ENCODE measurements at places on chromosomes 7 and 10. TPM values are rescaled to one million over a fixed set of nuclear protein-coding genes. Genes with fewer than 3 reads are reported as not detected.

Gene HECW1
- 15.8 TPM for polyA plus RNA-seq

Gene CPA2
- 0.21 TPM for polyA plus RNA-seq

Gene MBL2
- polyA plus RNA-seq = not detected

Gene SFRP4
- 26.8 TPM for polyA plus RNA-seq

Gene ANKRD1
- polyA plus RNA-seq = 0.47 TPM

Gene DRGX
- polyA plus RNA-seq = 67.8 TPM

Gene SDHAF3
- polyA plus RNA-seq = 24.3 TPM

Gene SPDYE18
- polyA plus RNA-seq = 1.5 TPM

Gene SUFU
- 27.0 TPM for polyA plus RNA-seq

Gene SPDYE11
- polyA plus RNA-seq = 0.36 TPM

Gene FBXO24
- 0.95 TPM for polyA plus RNA-seq

Gene PODXL
- polyA plus RNA-seq = 51.1 TPM

Gene CCL24
- not detected for polyA plus RNA-seq

Gene ANLN
- polyA plus RNA-seq = 12.5 TPM

GRCh38 chr7:37045681-37046179 is 321.4 kb upstream of the AOAH start:
- DNase-seq = no peak

- peak; percentile 83 for DNase-seq
Observed at GRCh38 chr7:88759230-88760135, at the start of gene ZNF804B. Gene ZNF804B, plus strand, starts transcription at chr7:88759700. Its CDS starts 277 bp downstream, at chr7:88759977.

DNA sequence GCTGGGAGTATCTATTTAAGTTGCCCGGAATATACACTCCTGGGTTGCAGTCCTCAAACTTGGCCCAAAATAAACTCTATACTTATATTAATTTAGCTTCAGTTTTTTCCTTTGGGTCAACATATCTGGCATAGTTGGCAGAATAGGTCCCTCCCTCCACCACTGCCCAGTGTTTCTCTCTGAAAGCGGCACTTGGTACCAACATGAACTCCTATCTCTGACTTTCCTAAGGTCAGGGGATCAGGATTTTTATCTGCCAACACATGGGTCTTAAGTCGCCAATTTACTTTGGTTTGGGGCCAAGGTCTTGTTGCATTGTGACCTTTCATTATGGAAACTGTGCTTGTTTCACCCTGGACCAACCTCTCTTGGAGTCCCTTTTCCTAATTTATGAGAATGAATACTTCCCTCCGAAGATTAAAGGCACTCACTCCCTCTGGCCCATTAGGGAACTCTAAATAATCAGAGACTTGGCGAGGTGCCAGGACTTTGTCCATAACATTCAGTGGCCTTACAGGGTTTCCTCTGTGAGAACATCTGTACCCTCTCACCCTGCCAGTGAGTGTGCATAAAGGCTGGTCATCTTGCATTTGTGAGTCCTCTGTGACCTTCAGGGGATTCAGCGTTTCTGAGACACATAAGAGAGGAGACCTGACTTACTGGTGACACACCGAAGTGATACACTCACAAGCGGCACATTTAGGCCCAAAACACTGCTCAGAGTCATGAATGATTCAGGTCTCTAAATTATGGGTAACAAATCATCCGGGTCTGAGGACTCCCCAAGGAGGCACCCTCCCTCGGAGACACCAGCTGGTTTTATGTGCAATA is 19.7 kb upstream of the FKBP9 start:
- DNase-seq = peak; percentile 49

DNA sequence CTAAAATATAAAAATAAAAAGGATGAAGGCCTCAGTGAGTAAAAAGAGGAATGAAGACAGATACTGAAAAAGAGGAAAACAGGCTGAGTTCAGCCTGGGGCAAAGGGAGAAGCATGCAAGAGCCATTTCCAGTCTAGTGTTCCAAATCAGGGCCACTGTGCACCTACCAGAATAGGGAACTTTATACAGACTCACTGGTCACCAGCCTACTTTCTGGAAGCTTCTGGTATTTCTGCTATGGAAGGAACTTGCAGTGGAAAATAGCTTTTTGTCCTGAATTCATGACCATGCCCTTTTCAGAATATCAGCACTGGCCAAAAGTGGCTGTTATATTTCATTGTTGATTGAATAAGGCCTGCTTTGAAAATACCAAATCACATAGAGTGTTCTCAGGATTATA is 28.8 kb downstream of the ABRAXAS2 start:
- no peak for DNase-seq

GRCh38 chr10:818010-818409 is 113.5 kb downstream of the LARP4B start:
- DNase-seq = no peak

GRCh38 chr7:104861729-104862390 is 152.1 kb upstream of the KMT2E start:
- DNase-seq = no peak

DNA sequence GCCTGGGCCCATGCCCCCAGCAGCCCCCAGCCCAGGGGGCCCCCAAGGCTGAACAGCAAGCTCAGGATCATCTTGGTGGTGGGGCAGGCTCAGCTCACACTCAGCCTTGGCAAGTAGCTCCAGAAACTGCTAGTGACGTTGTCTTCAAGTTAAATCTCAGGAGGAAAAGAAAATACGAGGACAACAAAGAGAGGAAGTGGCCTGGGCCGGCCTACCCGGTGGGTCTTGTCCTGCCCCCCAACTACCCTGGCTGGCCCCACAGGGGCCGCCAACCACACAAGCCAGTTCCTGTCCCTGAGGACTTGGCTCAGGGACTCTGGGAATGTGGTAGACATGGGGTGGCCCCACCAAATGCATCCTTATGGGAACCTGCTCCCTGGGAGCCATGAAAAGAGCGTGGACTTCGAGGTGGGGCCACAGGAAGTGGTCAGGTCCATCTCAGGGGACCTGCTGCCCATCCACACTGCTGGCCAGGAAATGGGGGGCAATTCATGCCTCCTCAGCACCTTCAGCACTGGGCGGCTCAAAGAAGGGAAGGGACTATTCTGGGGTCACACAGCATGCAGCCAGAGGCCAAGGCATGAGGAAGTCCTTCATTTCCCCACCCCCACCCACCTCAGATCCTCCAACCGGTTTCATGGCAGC is at the start of gene MMRN2:
Gene MMRN2 (minus strand): TSS at position 145 of the 645 bp plus-strand sequence. CDS start 74 bp downstream, at position 71.
- DNase-seq = no peak

- no peak for DNase-seq
Observed at GRCh38 chr10:100508266-100508665, 11.4 kb downstream of the SEC31B start.

GRCh38 chr10:64379898-64380297 is 858.7 kb downstream of the REEP3 start:
- no peak for DNase-seq

DNA sequence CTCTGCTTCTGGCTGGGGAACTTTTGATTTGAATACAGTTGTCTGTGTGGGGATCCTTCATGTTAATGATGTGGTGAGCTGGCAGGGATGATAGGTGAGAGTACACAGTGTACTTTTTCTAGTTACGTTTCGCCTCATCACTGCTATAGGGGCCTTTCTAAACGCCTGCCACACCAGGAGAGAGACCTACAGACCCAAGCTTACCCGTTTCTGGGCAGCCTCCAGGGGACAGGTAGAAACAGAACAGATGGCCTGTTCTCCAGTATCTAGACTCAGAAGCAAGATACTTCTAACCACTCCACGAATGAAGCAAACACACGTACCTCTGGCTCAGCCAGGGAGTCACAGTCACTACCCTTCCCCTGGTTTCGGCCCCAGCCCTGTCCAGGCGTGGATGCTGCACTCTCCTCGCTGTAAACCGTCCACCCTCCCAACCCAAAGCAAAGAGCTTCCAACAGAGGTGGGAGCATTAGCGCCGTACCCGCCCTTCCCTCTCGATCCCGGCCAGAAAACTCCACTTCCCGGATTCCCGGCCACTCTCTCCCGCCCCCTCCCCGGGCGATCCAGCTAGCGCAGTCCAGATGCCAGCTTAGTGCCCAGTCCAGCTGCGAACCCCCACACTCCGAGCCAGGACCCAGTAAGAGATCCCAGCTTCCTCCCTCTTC is 1.2 kb downstream of the CCDC6 start:
- DNase-seq = no peak

- no peak for DNase-seq
Observed at GRCh38 chr7:101767544-101767943, 49.9 kb upstream of the CUX1 start.

GRCh38 chr7:121266307-121266894 is 62.4 kb upstream of the WNT16 start:
- DNase-seq = no peak

GRCh38 chr10:98374217-98374985 is 40.6 kb downstream of the PYROXD2 start:
- DNase-seq = no peak

- DNase-seq = no peak
Observed at GRCh38 chr10:106625751-106626150, 538.8 kb downstream of the SORCS1 start.

GRCh38 chr7:77933394-77933793 is 134.8 kb downstream of the PHTF2 start:
- DNase-seq = no peak

- no peak for DNase-seq
Observed at GRCh38 chr10:117983961-117984360, 62.8 kb downstream of the RAB11FIP2 start.

DNA sequence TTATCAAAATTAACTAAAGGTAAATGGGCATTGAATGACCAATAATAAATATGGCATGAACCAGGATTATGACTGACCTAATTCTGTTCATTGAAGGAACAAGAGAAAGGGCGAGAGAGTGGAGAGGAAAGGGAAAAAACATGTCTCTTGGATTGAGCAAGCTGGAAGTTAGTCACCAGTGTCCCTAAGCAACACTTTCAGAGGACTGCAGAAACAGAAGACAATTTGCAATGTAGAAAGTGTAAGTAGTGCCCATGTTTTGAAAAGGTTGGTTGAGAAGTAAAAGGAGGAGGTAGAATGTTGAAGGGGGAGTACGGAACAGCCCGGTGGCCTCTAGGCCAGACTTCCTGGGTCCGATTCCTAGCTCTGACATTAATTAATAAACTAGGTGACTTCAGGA is 94.6 kb downstream of the FAS start:
- no peak for DNase-seq

- DNase-seq = no peak
Observed at GRCh38 chr10:131559450-131559911, 248.0 kb upstream of the TCERG1L start.

GRCh38 chr7:105261689-105262088 is 127.0 kb downstream of the SRPK2 start:
- no peak for DNase-seq

GRCh38 chr10:12025591-12025990 is 17.0 kb downstream of the UPF2 start:
- no peak for DNase-seq

DNA sequence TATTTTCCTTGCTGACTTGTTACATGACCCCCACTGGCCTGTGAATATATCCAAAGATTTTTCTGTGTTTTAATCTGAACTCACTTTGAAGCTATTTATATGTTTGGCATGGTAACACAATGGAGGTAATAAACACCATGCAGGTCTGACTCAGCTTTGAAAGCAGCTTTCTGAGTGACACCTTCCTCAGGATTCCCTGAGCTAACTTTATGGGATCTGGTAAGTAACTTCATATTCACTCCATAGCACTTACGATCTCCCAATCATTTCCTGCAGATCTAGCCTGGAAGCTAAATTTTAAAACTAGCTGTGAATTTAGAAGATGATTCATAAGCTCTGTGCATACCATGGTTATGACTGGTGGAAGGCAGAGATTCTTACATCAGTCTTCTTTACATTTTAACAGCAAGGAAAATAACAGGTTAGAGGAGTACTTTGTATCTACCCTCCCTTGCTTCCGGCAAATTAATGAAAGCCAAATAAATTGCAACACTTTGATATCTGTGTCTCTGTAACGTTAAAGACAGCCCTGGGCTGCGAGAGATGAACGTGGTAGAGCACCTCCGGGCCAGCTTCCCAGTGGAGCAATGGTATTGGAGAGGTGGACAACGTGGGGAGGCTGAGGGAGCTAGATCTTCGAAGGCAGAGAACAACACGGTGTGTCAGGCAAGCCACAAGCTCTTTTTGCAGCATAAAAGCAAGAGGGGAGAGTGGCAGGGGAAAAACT is 170.2 kb upstream of the KLF14 start:
- no peak for DNase-seq

- DNase-seq = no peak
Observed at GRCh38 chr7:134847851-134848588, 68.6 kb downstream of the CALD1 start.

DNA sequence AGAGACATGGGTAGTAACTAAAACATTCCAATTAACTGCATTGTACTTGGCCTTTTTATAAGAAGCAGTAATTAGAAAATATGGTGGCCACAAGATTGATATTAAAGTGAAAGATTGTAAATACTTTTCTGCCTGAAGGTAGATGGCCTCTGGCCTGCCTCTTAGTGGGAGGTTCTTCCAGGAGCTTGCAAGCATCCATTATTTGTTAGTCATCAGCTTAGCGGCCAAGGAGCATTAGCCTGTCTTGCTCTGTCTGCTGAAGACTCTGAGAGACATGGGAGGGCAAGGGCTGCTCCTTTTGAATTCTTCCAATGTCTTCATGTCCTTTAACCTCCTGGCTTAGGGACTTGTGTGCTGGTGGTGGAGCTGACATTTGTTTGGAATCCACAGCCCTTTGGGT is 80.4 kb downstream of the TCF7L2 start:
- DNase-seq = no peak

- DNase-seq = no peak
Observed at GRCh38 chr7:90538405-90538804, 57.7 kb upstream of the CDK14 start.

Measured in spinal cord (tissue), 10 donors.